ENCODE measurements at places on chromosomes 5 and 9.

- DNase-seq = no peak
These were observed 66.6 kb upstream of the PPP1R26 start for GRCh38 chr9:135413086-135413375.

DNA sequence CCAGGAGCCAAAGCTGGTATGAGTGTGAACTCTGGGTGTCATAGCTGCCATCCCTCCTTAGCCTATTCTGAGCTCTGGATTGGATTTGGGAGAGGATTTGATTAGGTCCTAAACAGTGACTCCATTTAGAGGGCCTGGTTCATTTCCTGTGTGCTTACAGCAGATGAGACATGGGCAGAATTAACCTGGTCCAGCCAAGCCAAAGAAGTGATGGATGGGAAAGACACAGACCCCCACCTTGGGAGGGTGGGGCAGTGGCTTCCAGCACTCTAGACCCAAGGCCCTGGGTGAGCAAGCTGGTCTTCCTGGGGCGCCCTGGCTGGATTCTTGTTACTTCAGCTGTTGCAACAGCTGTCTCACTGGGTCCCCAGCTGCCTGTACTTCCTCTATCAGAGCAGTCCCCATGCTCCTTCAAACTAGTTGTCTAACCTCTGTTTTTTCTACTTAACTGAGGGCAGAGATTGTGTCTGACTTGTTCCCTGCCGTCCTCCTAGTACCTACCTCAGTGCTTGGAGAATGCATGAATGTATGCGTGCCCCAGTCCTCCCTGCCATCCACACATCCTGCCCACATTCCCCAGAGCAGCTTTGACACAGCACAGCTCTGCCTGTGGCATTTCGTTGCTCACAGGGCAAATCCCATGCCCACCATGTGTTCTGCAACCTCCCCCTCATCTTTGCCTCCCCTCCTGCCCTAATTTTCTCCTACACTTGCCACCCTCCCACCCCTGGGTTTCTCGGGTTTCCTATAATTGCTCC is 115.9 kb downstream of the RGS3 start:
- peak; percentile 45 for DNase-seq

DNA sequence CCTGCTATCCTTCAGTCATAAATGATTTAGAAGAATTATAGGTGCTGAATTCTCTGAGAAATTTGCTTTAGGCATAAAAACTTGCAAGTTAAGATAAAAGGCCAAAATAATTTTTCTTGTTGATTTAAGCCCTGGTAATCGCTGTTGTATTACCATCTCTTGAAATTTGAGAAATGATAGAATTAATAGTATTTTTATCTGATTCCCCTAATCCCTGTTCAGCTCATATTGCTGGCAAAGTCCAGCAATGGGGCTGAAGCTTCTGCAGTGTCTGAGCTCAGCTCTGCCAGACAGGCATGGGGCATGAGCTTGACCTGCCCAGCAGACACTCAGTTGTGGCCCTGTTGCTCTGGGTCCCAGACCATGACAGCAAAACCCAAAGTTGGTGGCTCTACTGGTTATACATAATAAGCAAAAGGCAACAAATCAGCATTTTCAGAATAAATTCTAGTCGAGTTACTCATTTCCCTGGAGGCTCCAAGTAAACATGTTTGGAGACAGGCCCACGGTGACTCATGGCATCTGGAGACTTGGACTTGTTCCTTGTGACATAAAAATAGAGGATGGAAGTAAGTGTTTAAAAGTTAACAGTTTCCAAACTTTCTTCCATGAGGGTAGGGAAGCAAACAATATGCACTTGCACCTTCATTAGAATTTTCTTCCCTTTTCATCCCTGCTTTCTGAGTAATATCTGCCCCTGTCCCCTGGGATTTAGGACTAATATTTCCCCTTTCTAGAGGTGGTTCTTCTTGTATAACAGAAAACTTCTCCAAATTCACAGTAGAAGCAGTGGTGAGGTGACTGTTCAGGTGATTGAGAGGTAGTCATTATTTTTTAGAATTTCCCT is 60.2 kb upstream of the SLC2A8 start:
- DNase-seq = no peak

GRCh38 chr5:179749857-179750508 is 17.4 kb downstream of the MAML1 start:
- no peak for DNase-seq

GRCh38 chr5:59792983-59793585 is 100.4 kb downstream of the PDE4D start:
- no peak for DNase-seq
